ENCODE measurements at places on chromosomes 12 and 14.

DNA sequence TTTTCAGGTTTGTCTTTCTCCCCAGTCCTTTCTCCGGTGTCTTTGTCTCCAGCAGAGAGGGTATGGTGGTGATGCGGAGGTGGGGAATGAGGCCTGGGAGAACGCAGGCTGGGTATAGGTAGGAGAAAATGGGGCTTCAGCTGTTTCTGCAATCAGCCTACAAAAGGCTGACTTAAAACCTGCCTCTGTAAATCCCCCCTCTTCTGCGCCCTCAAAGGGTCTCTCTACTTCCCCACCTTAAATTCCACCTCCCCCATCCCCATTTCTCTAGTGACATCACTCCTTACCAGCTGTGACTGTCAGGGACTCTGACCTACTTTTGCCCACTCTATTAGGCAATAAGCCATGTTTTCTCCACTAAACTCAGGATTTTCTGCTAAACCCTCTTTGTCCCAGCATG, 8.1 kb upstream of the RIMKLB start:
- DNase-seq: peak; percentile 13

- DNase-seq: no peak
These were observed 1.8 kb upstream of the GNS start for GRCh38 chr12:64760808-64761573.

DNA sequence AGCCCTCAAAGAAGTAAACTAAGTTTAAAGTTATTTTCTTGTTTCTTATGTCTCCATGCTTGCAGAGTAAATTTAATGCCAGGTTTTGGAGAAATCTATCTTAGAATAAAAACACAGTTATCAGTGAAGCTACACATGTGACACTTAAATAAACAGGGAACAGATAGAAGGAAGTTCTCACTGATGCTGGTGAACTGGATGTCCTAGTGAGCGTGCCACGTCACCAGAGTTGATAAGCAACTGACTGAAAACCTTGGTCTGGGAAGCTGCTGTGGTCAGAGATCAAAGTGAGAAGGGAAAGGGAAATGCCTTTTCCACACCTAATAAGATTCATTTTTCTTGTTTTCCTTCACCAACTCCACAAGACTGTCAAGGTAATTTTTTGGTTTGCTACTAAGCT, 74.8 kb upstream of the PCED1B start:
- DNase-seq: no peak

DNA sequence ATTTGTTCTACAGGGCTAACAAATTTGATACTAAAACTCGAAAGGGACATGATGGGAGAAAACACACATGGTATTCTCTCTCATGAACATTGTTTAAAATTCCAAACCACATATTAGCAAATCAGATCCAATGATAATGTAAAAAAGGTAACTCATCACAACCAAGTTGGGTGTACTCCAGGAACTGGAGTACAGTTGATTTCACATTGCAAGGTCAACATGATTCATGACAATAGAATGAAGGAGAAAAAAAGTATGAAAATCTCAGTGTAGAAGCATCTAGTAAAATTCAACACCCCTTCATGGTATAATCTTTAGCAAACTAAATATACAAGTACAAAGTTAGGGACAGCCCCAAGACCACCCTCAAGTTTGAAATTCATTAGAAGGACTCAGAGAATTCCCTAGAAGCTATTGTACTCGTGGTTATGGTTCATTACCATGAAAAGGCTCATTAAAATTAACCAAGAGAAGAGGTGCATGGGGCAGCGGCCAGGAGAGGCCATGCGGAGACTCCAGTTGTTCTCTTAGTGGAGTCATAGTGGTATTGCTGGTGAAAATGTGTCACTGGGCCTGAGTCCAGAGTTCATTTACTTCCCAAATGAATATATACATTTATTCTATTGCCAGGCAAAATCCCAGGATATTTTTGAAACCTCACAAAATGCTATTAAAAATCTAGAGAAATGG, 3.1 kb upstream of the CDCA4 start:
- DNase-seq: no peak

- no peak for DNase-seq
These were observed 114.4 kb downstream of the SCN8A start for GRCh38 chr12:51705450-51705849.

DNA sequence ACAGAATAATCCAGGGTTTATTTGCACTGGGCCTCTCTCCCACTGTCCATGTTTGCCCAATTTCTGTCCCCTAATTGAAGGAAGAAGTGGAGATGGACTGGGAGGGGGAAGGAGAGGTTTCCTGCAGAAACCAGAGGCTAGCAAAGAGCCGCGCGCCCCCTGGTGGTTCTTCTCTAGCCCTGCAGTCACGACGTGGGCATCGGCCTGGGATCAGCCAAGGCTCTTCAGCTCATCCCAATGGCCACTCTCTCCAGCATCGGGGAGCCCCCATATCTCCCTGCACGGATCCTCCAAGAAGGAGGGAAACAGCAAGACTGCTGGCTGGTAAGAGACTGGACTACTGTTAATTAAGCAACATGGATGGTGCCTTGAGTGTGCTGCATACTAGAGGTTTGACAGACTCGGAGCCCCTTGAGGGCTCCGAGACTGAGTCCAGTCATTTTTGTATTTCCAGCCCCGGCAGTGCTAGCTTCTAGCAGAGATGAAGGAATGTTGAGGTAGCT, 18.7 kb downstream of the ZBTB39 start:
- peak; percentile 85 for DNase-seq

GRCh38 chr12:101700299-101700820, 2.9 kb downstream of the CHPT1 start:
- DNase-seq: no peak

GRCh38 chr12:103832048-103832997, 8.7 kb downstream of the NT5DC3 start:
- no peak for DNase-seq

DNA sequence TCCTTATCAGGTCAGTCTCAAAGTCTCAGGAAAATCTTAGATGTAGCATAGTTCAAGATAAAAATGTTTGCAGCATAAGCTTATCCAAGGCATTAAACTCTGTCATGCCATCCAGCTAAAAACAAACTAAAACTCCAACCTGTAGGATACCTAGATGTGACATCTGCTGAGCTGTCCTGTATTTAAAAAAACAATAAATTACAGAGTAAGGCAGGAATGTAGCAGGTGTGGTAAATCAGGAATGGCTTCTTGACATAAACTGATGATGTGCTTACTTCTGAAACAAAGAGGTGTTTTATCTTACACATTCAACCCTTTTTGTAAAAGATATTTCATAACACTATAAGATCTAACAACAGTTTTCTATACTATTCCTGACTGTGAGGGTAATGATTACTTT, 30.6 kb upstream of the DLGAP5 start:
- DNase-seq: no peak

GRCh38 chr12:26451763-26452162, 256.4 kb downstream of the SSPN start:
- no peak for DNase-seq

GRCh38 chr12:131694116-131694838, 16.6 kb upstream of the SFSWAP start:
- no peak for DNase-seq

- DNase-seq: no peak
These were observed 32.8 kb upstream of the KLHL42 start for GRCh38 chr12:27747111-27747820.

DNA sequence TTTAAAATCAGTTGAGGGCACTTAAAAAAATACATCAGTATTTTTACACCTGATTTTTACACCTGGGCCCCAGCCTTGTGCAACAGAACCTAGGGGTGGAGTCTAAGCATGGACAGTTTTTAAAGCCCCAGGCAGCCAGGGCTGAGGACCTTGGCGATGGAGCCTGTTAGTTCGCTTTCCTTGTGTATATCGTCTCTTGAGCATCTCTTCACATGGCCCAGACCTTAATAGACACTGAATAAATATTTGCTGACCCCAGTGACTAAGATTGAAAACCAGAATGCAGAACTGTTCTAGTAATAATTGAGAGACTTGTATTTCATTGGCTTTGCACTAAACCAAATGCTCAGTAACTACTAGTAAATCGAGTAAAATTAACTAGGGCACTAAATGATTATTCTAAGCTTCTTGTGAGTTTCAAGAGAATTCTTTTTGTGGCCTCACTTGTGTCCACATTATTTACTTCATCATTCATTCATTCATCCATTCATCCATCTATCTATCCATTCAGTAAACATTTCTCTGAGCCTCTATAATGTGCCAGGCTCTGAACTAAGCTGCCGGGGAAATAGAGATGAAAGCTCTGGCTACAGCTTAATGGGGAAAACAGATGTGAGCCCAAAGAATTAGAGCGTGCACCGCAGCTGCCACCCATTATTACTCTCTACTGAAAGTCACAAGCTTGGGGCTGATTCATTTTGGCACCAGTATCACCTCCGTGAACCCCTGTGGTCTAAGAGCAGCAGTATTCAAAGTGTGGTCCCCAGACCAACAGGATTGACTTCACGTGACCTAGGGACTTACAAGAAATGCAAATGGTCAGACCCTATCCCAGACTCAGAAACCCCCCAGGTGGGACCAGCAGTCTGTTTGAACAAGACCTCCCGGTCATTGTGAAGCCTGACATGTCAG, 30.7 kb upstream of the BCL7A start:
- DNase-seq: no peak

DNA sequence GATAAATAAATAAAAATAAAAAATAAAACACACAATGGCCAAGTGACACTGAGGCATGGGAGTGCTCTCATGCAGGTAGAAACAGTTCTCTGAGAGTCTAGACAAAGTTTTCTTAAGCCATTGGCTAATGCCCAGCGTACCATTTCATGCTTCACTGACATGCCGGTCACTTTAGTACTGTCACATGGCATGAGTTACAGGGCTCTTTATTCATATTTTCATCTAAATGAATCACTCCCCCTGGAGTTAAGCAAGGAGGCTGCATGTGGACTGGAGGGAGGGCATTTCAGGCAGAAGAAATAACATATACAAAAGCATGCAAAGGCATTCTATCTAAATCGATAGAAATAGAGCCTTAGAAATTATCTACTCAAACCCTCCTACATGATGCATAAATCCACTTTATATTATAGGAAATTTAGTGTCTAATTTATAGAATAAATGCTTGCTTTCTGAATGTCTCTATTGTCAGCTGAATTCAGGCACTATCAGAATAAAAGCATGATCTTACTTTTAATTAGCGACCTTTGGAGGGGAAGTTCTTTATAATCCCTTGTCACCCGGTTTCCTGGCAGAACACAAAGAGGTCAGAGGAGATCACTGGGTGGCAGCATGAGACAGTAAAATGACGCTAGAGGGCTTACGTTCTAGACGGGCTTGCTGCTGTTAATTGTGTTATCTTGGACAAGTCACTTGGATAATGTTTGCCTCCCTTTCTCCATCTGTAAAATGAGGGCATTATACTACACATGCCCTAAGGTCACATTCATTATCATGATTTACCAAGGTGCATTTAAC, 17.5 kb downstream of the DYRK4 start:
- no peak for DNase-seq

DNA sequence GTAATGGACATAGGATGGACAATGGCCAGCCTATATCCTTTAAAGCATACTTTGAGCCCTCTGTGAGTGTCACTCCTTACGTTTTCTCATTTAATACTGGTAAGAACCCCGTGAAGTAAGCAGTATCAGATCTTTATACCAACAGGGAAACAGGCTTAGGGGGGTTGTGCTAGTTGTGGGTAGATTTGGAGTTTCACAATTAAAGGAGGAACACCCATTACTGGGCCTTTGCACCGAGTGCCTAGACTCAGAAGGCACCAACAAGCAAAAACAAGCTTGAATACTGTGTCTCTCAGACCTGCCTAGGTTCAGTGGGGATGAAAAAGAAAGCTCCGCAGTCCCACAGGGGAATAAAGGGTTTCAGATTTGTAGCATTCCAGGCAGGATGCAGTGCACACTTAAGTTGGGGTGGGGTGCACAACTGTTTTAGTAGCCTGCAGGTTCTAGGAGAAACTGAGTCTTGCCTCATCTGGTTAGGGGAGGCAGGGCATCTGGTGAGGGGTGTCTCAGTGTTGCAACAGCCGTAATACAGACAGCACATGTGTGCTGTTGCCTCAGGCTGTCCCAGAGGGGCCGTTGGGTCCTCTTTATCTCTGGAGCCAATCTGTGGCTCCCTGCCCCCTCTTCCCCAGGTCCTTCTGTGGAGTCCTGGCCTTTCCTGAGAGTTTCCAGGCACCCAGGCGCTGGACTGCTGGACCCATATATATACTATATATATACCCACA, 51.2 kb downstream of the IRAK3 start:
- no peak for DNase-seq

DNA sequence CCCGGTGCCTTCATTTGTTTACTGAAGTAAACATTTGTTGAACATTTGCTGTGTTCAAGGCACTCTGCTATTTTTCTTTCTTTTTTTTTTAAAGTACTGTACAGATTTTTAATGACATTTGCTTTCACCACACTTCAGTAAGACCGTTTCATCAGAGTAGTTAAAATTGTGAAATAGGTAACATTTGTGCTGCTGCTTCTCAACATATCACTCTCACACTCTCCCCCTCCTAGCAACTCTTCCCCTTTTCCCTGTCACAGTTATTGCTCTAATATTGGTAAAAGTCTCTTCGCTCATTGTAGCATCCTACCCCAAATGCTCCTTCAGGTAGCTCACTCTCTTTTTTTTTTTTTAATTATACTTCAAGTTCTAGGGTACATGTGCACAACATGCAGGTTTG, 49.6 kb downstream of the SRGAP1 start:
- DNase-seq: no peak

DNA sequence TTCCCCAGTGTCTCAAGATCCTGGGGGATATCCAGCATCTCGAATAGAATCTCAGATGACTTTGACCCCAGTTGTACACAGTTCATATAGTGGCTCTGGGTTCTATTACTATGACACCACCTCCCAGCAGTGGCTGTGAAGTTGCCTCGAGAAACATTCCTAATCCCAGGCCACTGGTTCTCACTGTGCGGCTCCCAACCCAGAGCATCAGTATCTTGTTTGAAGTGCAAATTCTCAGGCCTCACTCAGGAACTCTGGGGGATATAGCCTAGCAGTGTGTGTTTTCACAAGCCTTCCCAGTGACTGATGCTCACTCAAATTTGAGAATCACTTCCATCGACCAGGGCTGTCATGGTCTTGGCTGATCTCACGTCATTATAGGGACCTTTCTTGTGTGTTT, 69.3 kb upstream of the IGF1 start:
- DNase-seq: no peak

GRCh38 chr14:29166507-29166906, 399.9 kb downstream of the FOXG1 start:
- no peak for DNase-seq

DNA sequence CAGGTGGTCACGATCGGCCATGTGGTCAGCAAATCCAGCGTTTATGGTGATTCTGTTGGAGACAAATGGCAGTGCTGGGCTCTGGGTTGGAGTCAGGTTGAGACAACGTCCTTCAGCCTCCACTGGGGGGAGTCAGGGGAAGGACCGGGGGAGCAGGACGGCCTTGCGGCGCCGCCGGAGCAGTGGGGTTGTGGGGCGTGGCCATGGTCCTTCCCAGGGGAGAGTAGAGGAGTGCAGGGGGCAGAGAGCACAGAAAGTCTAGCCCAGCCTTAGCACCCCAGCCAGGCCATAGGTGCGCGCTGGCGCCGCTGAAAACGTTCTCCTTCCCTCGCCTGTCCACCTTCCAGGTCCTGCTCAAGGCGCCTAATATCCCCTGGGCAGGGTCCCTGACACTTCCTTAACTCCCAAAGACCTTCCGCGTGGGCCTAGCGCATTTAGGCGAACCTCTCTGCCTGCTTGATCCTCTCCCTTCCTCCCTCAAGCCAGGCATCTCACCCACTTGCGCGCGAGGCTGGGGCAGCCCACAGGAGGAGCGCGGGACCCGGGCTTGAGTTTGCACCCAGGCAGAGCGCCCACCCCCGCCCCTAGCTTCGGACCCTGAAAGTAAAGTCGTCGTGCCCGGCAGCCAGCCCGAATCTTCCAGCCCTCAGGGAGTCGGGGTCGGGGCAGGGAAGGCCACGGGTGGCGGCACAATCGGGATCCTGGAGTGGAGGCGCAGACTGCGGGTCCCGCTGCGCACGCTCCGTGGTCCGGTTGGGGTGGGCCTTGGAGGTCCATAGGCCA, 3.1 kb upstream of the KIF26A start:
- DNase-seq: no peak
